ENCODE measurements at places on chromosomes 3 and 15.

- DNase-seq, result no peak
Observed at GRCh38 chr3:149736175-149736952, 15.9 kb downstream of the COMMD2 start.

DNA sequence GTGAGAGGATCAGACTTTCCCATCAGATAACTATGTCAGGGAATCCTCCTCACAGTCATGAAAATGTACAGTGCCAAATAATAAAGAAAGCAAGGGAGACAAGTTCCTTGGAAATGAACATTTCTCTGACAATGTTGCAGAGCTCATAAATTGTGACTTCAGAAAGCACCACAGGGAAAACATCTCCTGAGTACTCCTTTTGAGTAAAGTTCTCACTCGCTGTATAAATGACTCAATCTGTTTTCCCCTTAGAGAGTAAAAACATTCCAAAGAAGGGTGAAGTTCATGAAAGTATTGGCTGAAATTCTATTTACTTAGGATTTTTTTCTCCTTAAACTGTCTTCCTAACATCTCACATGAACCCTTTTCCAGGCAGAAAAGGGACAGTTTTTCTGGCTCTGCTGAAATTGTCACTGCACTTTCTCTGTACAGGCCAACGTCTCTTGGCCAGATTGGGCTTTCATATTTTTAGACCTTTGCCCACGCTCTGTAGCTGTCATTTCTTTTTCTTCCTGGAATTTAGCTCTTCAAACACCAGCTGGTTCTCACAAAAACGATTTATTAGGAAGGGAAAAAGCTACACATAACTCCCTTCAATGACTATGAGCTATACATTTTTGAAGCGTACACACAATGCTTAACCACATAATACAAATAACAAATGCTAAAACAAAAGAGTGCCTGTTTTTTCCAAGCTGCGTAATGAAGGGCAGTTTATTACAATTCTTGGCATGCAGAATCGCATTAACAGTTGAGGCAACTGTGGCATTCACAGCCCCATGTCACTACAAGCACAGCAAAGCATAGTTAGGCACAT lies 216.1 kb downstream of the ATP8B4 start:
- no peak for DNase-seq

DNA sequence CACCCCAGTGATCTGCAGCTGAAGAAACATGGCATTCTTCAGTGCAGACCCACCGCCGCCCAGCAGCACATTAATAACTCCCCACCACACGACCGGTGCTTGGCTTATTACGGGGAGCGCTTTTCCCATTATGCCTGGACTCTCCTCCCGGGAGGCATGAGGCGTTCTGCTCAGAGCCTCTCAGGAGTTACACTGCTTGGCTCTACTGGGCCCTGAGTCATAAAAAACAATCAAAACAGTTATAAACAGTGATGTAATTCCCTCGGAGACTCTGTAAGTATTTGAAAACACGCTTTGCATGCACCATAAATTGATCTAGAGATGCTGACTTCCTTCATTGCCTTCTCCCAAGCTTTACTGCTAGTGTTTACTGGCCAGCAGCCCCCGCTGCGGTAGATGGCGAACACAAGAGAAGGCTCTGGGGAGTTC lies 77.1 kb upstream of the SNRPA1 start:
- no peak for DNase-seq

GRCh38 chr3:21839592-21839991 lies 88.6 kb upstream of the ZNF385D start:
- DNase-seq, result no peak

DNA sequence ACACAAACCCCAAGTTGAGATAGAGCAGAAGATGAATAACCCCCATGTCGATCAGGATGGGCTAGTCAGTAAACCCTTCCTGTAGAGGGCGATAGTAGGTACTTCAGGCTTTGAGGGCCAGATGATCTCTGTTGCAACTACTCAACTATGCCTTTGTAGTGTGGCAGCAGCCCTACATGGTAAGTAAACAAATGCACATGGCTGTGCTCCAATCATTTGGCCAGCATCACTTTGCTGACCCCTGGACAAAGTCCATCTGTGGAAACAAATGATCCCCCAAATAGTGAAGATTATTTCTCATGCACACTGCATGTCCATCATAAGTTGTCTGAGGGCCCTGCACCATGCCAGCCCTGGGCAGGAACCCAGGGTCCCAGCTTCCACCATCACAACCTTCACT lies 402.2 kb upstream of the PROK2 start:
- no peak for DNase-seq

DNA sequence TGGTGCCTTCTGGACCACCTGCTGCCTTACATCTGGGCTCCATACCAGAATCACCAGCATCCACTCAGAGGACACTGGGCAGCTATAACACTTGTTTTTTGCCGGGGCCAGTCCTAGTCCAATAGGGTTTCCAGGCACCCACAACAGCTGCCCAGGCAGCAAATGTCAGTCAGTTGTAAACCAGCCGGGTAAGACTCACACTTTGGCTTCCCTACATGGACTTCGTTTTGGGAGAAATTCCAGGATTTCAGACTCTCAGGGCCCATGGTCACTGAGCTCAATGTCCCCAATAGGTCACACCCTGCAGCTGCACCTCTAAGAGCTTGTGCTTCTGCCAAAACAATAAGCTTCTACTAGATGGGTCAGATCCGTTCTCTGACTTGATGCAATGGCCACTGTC lies 83.8 kb downstream of the FAM174B start:
- DNase-seq, result no peak

DNA sequence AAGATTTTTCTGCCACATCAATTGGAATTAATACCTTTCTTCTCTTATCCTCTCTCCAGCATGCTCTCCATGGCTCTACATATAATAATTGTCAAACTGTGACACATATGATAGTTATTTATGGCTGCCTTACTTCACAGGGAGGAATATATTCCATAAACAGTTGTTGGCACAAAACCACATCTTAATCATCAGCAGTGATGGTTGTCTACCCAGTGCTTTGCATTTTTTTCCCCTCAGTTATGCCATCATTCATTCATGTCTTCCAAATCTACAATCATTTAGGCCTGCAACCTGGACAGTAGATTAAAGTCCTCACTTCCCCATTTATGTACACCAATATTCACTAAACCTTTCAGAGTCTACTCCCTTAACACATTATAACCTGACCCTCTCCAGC lies 107.7 kb downstream of the THRB start:
- DNase-seq, result no peak

GRCh38 chr15:79846539-79846938 lies 50.3 kb downstream of the MTHFS start:
- no peak for DNase-seq

GRCh38 chr15:61621865-61622264 lies 392.8 kb upstream of the RORA start:
- no peak for DNase-seq

GRCh38 chr15:31324186-31324585 lies 2.4 kb upstream of the KLF13 start:
- no peak for DNase-seq

GRCh38 chr3:100518983-100519382 lies 26.6 kb downstream of the TMEM45A start:
- DNase-seq, result no peak

GRCh38 chr3:30578986-30579579 lies 27.3 kb upstream of the TGFBR2 start:
- no peak for DNase-seq

- DNase-seq, result no peak
Observed at GRCh38 chr15:81196576-81197254, at the start of gene IL16. IL16 (plus strand) TSS chr15:81196879; CDS start chr15:81225400, 28,521 bp downstream.

- DNase-seq, result no peak
Observed at GRCh38 chr3:184636741-184637316, 75.0 kb downstream of the MAGEF1 start.

GRCh38 chr3:8532251-8532871 lies 30.7 kb downstream of the LMCD1 start:
- no peak for DNase-seq

GRCh38 chr3:123100193-123100776 lies 33.5 kb downstream of the PDIA5 start:
- no peak for DNase-seq

- no peak for DNase-seq
Observed at GRCh38 chr3:3145831-3146230, 19.1 kb downstream of the TRNT1 start.

- DNase-seq, result no peak
Observed at GRCh38 chr15:77569729-77570125, 63.0 kb downstream of the LINGO1 start.

GRCh38 chr3:23372285-23372684 lies 169.2 kb downstream of the UBE2E2 start:
- no peak for DNase-seq

DNA sequence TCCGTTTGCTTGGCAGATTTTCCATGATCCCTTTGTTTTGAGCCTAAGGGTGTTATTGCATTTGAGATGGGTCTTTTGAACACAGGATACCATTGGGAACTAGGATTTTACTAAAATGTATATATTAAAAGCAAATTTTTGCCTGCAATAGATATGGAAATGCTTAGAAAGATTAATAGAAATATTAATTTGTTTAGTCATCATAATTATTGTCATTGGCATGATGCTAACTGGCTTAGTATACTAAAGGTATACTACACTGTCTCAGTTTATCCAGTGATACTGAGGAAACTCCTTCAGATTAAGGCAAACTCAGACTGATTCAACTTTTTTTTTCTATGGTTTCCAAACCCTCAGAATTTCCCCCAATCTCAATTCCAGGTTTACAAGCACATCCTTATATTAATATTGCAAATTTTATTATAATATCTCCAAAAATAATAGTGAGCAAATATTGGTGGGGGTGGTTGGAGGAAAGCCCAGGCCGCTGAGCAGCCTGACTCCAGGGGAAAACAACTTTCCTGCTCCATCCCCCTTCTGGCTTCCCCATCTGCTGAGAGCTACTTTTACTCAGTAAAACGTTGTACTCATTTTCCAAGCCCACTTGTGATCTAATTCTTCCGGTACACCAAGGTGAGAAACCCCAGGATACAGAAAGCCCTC lies 291.7 kb downstream of the EPHA6 start:
- no peak for DNase-seq

- no peak for DNase-seq
Observed at GRCh38 chr15:63891768-63892133, 58.0 kb upstream of the HERC1 start.

DNA sequence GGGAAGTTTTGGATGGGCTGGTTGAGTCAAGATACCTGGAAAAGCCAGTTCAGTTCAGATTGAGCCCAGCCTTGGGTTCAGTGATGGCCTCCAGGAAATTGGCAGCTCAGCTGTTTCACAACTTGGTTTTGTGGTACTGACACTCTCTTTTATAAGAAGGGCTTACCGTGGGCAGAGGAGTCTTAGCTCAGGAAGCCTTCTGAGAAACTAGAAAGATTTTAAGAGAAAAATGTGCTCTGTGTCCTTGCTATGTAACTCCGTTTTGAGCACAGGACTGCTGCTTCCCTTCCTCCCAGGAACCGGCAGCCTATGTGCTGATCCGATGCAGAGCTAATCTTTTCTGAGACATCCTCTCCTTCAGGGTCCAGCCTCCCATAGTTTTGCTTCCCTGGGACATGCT lies 46.6 kb upstream of the RASGRP1 start:
- DNase-seq, result no peak

- no peak for DNase-seq
Observed at GRCh38 chr15:41491889-41492288, 1.8 kb upstream of the ITPKA start.

- no peak for DNase-seq
Observed at GRCh38 chr15:97817276-97817890, 143.1 kb upstream of the ARRDC4 start.

DNA sequence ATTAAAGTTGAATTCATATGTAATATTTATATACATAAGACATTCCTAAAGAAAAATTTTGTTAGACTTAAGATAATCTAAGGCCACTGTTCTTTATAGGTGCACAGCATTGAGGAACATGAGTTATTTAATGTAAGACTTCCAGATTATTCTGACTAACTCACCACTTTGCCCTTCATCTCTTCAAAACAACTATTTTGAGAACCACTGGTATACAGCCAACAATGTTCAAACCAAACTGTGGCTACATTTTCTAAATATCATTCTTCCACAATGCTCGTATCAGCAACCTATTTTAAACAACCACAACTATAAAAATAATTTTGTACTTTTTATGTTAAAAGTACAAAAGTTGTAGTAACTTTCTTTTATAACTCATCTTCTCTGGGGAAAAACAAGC lies 199.8 kb upstream of the ALCAM start:
- DNase-seq, result no peak

DNA sequence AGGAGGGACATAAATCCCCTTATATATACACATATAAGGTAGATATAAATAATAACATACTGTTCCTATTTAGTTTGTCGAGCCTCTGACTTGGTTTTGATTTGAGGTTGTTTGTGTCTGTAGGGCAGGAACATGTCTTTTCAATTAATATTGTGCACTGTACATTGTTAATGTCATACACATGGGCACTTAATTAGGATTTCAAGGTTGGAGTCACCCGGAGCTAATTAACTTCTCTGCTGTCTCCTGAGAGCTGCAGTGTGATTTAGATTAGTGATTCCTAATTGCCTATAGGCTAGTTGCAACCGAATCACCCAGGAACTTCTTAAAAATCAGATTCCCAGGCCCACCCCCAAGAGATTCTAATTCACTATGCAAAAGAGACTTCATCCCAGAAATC lies 50.4 kb upstream of the FILIP1L start:
- no peak for DNase-seq

DNA sequence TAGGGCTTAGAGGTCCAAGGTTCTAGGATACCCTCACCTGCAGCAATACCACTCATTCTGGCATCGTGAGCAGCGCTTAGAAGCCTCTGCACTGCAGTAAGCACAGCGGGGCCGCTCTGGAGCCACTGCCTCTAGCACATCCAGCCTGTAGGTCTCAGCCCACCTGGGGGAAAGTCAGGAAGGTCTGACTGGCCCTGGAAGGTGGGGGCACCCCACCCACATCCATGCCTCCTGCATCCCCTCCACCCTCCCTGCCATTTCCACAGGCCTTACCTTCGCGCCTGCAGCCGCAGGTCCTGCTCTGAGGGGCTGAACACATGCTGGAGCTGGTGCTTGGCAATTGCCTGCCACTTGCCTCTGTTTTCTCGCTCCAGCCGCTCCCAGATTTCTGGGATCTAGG lies 901 bp upstream of the RASSF1 start:
- no peak for DNase-seq

DNA sequence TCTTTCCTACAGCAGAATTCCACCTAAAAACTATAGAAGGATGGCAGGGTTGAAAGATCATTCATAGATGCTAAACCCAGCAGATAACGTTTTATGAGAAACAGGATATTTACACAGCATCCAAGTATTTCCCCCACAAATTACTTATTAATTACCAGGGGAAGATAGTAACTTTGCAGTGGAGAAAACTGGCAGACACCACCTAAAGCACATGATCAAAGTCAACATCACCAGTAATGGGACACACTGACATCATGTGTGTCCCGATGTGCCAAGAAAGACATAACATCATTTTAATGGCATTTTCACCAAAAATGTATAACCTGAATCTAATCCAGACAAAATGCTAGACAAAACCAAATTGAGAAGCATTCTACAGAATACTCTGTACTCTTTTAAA lies 220.4 kb upstream of the THBS1 start:
- DNase-seq, result no peak

DNA sequence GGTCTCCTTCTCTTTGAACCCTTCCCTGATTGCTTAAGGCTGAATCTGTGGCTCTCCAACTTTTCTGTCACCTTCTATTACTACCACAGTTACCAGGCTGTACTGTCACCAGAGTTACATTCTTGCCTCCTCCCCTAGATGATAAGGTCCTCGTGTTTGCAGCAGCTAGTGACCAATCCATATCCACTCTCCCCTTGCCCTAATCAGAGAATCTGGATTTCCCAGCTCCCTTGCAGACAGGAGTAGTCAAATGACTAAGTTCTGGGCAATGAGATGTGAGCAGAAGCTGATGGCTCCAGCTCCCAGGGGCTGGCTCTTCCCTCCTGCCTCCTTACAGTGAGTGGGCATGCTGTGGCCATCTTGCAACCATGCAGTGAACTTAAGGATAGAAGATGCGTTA lies 95.4 kb upstream of the VGLL4 start:
- no peak for DNase-seq

Data from DMS 273 treated with DMSO at 0.1 percent for 48 hours (cell line).